DMS53 (cell line): ENCODE measurements at places on chromosomes 3 and 15.
A peak's percentile ranks its signal among the peaks of the same experiment; 100 is the strongest.

DNA sequence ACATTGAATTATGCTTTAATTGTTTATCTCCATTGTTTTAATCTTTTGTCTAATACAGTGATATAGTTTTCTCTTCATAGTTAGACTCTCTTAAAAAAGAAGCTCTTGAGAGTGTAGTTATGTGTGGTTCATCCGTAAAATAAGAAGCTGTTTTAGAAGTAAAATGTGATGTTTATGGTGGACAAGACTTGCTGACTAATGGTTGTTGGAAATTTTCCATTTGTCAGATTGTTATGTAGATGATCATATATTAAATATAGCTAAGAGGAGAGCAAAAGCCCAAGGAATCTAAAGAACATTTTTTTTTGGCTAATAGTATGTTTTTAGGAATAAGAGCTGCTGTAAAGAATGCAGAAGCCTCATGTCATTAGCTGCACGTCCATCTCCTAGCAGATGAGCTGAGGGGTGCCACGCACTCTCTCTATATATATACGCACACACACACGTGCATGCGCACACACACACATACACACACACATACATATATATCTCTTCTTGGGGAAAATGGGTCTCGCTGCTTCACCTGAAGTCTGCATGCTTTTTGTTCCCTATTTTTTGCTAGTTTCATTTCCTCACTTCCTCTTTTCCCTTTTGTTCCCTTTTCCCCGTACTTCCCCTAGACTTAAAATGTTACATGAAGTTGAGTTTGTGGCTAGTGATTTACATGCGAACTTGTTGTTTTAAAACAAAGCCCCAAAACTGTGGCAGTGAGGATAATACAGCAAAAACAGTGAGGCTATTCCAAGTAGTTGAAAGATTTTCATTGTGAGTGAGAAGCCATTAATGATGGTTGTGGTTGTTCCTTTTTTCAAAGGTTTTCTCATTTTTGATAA is 107.8 kb downstream of the MBNL1 start:
- DNase-seq = no peak

- no peak for DNase-seq
Measured at GRCh38 chr3:170130532-170130931, 51.0 kb downstream of the PHC3 start.

DNA sequence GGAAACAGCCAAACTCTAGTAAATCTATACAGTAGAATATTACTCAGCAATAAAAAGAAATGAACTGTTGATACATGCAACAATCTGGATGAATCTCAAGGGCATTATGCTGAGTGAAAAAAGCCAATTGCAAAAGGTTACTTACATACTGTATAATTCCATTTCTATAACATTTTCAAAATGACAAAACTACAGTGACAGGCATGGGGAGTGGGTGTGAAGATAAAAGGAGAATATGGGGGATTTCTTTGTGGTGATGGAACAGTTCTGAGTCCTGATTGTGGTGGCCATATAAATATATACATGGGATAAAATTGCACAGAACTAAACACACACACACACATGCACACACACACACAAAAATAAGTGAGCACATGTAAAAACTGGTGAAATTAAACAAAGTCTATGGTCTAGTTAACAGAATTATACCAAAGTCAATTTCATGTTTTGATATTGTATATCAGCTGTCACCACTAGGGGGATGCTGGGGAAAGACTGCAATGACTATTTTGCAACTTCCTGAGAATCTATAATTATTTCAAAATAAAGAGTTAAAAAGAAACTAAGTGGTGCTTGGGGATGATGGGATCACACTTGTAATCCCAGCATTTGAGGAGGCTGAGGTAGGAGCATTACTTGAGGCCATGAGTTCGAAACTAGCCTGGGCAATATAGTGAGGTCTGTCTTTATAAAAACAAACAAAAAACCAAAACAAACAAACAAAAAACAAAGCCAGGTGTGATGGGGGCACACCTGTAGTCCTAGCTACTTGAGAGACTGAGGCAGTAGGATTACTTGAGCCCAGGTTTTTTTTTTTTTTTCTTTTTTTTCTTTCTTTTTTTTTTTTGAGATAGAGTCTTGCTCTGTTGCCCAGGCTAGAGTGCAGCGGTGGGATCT is 66.0 kb downstream of the SPTSSB start:
- DNase-seq = peak; percentile 51

GRCh38 chr15:68639926-68640600 is 61.3 kb downstream of the CORO2B start:
- DNase-seq = no peak

DNA sequence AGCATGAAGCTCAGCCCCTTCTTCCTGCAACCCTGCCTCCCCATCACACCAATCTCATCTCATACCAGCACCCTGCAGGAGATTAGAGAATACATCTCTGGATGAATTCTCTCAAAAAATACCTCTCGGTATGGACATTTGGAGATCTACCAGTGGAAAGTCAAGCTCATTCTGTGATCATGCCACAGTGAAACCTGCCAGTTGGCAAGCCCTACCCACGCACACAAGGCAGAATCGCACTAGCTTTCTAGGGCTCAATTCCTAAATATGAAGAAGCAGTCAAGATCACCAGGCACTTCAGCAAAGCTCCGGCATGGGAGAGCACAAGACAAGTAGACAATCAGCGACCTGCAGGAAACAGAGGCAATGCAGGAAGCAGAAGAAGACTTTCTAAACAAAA is 221.2 kb downstream of the NTRK3 start:
- no peak for DNase-seq
